ENCODE measurements at places on chromosomes 4 and X. TPM values are rescaled to one million over a fixed set of nuclear protein-coding genes. Genes with fewer than 3 reads are reported as not detected.

PNMA6A gene
- 2.5 TPM for total RNA-seq

CXorf65 gene
- total RNA-seq, result not detected

RPA4 gene
- total RNA-seq, result not detected

NPNT gene
- 15.4 TPM for total RNA-seq

FRAS1 gene
- total RNA-seq, result 9.1 TPM

SSX2 gene
- not detected for total RNA-seq

ZCCHC13 gene
- not detected for total RNA-seq

VEGFC gene
- 11.0 TPM for total RNA-seq

DGKK gene
- total RNA-seq, result under 0.01 TPM

SLC2A9 gene
- 0.80 TPM for total RNA-seq

TAF1 gene
- 16.7 TPM for total RNA-seq

CTAG2 gene
- not detected for total RNA-seq

HERC5 gene
- 1.2 TPM for total RNA-seq

SLC4A4 gene
- 4.6 TPM for total RNA-seq

TMEM255A gene
- total RNA-seq, result 0.14 TPM

MAP9 gene
- 7.5 TPM for total RNA-seq

CITED1 gene
- total RNA-seq, result not detected

TRPC3 gene
- 0.06 TPM for total RNA-seq

CDX4 gene
- not detected for total RNA-seq

TGIF2LX gene
- total RNA-seq, result not detected

PRAF2 gene
- 16.7 TPM for total RNA-seq

PLP2 gene
- 132 TPM for total RNA-seq

HTR2C gene
- not detected for total RNA-seq

IL2RG gene
- not detected for total RNA-seq

C4orf36 gene
- 1.1 TPM for total RNA-seq

SPANXN4 gene
- not detected for total RNA-seq

PNMA5 gene
- total RNA-seq, result not detected

CSAG1 gene
- not detected for total RNA-seq

ACE2 gene
- total RNA-seq, result 0.06 TPM

CENPC gene
- 11.5 TPM for total RNA-seq

ZXDA gene
- total RNA-seq, result 1.6 TPM

DUSP21 gene
- not detected for total RNA-seq

RAB28 gene
- total RNA-seq, result 16.0 TPM

DCLK2 gene
- total RNA-seq, result 5.2 TPM

CORIN gene
- total RNA-seq, result 0.12 TPM

IBSP gene
- total RNA-seq, result not detected

SMIM43 gene
- 0.07 TPM for total RNA-seq

FAM53A gene
- 2.5 TPM for total RNA-seq

SPON2 gene
- total RNA-seq, result 1.4 TPM

GLOD5 gene
- total RNA-seq, result not detected

SHROOM2 gene
- 4.8 TPM for total RNA-seq

DOK7 gene
- 0.51 TPM for total RNA-seq

ATG4A gene
- 4.2 TPM for total RNA-seq

ASMTL gene
- total RNA-seq, result 16.2 TPM
